ENCODE measurements at places on chromosomes 7 and 10. TPM values are rescaled to one million over a fixed set of nuclear protein-coding genes. Genes with fewer than 3 reads are reported as not detected.

Gene ASB15
- total RNA-seq: not detected

Gene IGF2BP3
- total RNA-seq: 0.31 TPM

Gene PDZD8
- 26.0 TPM for total RNA-seq

Gene CUEDC2
- 39.8 TPM for total RNA-seq

Gene AGBL3
- 2.8 TPM for total RNA-seq

GRCh38 chr7:68518060-68518459 is 1080.2 kb upstream of the AUTS2 start:
- no peak for DNase-seq

- no peak for DNase-seq
Measured at GRCh38 chr10:129971381-129972144, 7.5 kb upstream of the EBF3 start.

- DNase-seq: no peak
Measured at GRCh38 chr10:119391440-119392251, 150.9 kb downstream of the RGS10 start.

GRCh38 chr7:82185443-82185842 is 258.1 kb downstream of the CACNA2D1 start:
- no peak for DNase-seq

Measured in natural killer cell treated with Interleukin-12 subunit alpha and Interleukin-12 subunit beta and Interleukin-15 and Interleukin-18, amount 100 ng/mL, for 72 hours (primary cell).